HCT116 (cell line): ENCODE measurements at places on chromosomes 12 and 14. TPM values are rescaled to one million over a fixed set of nuclear protein-coding genes. Genes with fewer than 3 reads are reported as not detected.

DNA sequence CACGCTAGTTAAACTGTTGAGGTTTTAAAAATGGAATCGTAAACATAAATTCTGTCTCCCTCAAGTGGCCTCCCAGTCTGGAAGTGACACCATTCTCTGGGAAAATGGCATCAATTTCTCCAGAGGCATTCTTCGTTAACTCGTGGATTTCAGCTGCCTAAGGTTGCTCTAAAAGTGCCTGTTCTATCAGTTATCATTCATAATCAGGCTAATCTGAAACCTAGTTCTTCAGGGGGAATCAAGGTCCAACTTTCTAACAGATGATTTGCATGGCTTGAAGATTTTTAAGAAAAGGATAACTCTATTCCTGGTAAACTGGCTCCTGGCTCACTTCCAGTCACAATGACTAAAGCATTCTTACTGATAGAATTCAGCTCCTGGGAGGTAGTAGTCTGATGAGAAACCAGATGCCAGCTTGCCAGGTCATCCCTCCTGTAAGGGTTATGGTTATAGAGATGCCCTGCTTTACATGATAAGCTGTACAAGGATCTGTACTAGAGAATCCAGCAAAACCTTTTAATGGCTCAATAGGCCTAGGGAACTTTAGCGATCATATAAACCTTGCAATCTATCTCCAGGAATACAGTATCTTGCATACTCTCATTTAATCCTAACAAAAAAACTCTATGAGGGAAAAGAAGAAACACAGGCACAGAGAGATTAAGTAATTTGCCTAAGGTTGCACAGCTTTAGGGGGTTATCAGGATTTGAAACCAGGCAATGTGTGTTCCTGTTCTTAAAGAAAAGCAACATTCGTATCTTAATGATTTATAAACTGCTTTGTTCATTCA lies 1.5 kb downstream of the L3HYPDH start:
- peak; percentile 60 for DNase-seq

- peak; percentile 40 for DNase-seq
Observed at GRCh38 chr12:26028953-26029735, 70.7 kb downstream of the RASSF8 start.

The NOVA1 gene
- not detected for total RNA-seq

- no peak for DNase-seq
Observed at GRCh38 chr14:50402965-50403364, 6.3 kb upstream of the CDKL1 start.

GRCh38 chr14:58954901-58955861 lies 233.3 kb upstream of the DAAM1 start:
- no peak for DNase-seq

The P2RX7 gene
- total RNA-seq = 1.5 TPM
